A172 (cell line): ENCODE measurements at places on chromosomes 5 and 9. TPM values are rescaled to one million over a fixed set of nuclear protein-coding genes. Genes with fewer than 3 reads are reported as not detected.

- no peak for DNase-seq
Observed at GRCh38 chr9:81661339-81661738, 28.0 kb downstream of the TLE1 start.

DNA sequence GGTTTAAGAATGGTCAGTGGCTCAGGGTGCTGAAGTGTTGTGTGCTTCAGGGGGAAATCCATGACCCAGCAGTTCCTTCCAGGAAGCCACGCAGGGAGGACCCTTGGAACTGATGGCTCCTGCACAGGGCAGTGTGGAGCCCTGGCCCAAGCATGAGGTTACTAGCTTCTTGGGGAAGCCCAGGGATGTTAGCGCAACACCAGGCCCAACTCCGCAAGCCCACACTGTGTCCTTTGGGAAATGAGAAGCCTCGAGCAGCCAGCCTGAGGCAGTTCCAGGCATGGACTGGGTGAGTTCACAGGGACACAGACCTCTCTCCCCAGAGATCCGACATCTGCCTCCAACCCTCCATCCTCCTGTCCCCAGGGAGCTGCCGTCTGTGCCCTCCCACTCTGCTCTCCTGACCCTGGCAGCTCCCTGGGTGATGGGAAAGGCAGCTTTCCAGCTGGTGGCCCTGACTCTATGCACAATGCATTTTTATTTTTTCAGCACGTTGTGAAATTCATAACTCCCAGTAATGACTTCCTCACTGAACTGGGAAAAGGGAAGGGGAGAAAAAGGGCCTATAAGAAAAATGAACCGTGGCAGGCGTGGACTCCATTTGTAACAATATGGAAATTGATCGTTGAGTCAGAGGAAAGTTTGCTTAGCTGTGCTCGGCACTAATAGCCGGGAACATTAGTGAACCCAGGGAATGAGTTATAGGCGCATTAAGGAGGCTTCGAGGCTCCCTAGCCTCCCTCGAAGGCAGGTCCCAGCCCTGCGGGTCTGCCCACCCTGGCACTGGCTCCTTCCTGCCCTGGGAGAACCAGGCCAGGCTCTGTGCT is 34.1 kb downstream of the LMX1B start:
- no peak for DNase-seq

PRDM9 gene
- not detected in 2 replicates for total RNA-seq

GRCh38 chr5:151159649-151160373 is 2.2 kb upstream of the ANXA6 start:
- DNase-seq: no peak

GLIPR2 gene
- 17.6 and 24.3 TPM in 2 replicates for total RNA-seq

MARCOL gene
- not detected in 2 replicates for total RNA-seq

GRCh38 chr5:61275841-61276240 is 56.2 kb upstream of the ZSWIM6 start:
- DNase-seq: peak; percentile 77

NDOR1 gene
- total RNA-seq: 23.8 and 25.5 TPM in 2 replicates

- no peak for DNase-seq
Observed at GRCh38 chr5:96984506-96985192, 48.8 kb downstream of the LNPEP start.

GRCh38 chr5:152631221-152631620 is 226.1 kb upstream of the NMUR2 start:
- DNase-seq: no peak

DNA sequence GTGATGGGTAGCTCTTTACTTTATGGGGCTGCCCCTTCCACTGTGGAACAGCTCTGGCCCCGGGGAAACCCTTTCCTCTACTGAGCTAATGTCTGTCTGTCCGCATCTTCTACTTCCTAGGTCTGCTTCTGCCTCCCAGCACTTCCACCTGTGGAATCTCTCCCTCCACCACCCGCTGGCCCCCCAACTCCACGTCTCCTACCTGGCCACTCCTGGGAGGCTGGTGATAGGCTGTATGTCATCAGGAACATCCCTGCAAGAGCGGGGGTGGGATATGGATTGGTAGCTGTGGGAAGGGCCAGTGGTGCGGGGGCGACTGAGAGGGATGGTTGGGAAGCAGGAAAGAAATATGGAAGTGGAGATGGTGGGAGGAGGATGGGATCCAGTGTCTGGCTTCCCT is 9.2 kb downstream of the ALAD start:
- no peak for DNase-seq

PCDHGB1 gene
- 1.2 and 2.0 TPM in 2 replicates for total RNA-seq

PLCXD3 gene
- 2.8 TPM in 2 replicates for total RNA-seq

DNA sequence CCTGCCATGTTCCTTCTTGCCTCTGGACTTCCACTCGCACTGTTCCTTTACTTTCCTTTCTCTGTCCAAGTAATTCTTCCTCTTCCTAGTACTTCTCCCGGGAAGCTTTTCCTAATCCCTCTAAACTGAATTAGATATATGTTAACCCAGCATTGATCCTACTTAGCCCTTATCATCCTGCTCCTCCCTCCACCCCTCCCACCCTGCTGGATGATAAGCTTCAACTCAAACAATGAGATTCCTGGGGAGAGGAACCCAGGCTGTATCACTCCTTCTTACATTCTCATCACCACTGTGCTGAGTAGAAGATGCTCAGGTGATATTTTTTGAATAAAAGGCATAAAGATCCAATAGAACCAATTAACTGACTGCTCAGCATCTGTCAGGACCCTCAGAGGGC is 45.7 kb downstream of the CDK5RAP2 start:
- no peak for DNase-seq

DTWD2 gene
- total RNA-seq: 20.1 and 21.1 TPM in 2 replicates

SLC36A3 gene
- total RNA-seq: not detected in 2 replicates

DNA sequence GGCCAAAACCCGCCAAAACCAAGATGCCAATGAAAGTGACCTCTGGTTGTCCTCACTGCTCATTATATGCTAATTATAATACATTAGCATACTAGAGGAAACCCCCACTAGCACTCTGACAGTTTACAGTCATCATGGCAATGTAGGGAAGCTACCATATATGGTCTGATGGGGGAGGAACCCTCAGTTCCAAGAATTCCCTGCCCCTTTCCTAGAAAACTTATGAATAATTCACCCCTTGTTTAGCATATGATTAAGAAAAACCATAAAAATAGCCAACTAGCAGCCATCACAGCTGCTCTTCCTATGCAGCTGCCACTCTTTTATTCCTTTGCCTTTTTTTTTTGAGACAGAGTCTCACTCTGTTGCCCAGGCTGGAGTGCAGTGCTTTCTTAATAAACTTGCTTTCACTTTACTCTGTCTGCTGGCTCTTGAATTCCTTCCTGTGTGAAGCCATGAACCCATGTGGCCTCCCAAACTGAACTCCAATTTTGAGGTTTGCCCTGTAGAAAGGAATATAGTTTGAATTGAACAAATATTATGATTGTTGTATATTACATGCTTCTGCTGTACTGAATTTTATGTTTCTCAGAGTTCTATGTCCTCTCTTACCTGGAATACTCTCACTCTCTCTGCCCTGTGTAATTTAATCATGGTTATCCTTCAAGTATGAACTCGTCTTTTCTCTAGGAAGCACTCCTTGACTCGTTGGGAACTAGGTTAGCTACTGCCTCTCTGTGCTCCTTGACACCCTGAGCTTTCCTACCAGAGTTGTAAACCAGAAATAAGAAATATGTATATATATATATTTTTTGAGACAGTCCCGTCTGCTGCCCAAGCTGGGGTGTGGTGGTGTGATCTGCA is 59.8 kb downstream of the KIAA1958 start:
- DNase-seq: no peak

DNA sequence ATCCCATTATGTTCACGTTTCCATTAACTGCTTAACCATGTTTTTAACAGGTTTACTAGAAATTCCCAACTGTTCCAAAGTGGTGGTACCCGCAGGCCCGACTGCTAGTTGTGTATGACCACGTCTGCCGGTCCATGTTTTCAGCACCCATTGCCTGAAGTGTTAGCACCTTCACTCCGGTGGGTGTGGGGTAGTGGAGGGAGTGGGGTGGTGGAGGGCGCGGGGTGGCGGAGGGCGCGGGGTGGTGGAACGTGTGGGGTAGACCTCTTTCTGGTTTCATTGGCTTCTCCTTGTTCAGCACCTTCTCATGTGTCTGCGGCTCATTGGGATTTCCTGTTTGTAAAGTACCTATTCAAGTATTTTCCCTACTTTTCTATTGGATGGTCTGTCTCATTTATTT is 37.7 kb downstream of the TPPP start:
- DNase-seq: no peak

GRCh38 chr5:109191153-109191558 is 218.6 kb downstream of the PJA2 start:
- peak; percentile 57 for DNase-seq

- DNase-seq: no peak
Observed at GRCh38 chr5:174325431-174325830, 279.9 kb downstream of the NSG2 start.

GRCh38 chr9:88745276-88746001 is 210.5 kb downstream of the NXNL2 start:
- DNase-seq: no peak

GRCh38 chr5:28903643-28904042 is 1865.3 kb upstream of the CDH9 start:
- DNase-seq: no peak

NSG2 gene
- total RNA-seq: 1.4 TPM in 1 of 2 replicates, not detected in the other

- DNase-seq: no peak
Observed at GRCh38 chr9:136198605-136199083, 6.3 kb downstream of the LHX3 start.

IL3 gene
- total RNA-seq: not detected in 2 replicates

- DNase-seq: peak; percentile 80
Observed at GRCh38 chr5:103915081-103915480, 352.5 kb upstream of the NUDT12 start.
